ENCODE measurements at places on chromosomes 3 and 15.

- DNase-seq: no peak
Observed at GRCh38 chr3:71702131-71703024, 22.8 kb downstream of the EIF4E3 start.

DNA sequence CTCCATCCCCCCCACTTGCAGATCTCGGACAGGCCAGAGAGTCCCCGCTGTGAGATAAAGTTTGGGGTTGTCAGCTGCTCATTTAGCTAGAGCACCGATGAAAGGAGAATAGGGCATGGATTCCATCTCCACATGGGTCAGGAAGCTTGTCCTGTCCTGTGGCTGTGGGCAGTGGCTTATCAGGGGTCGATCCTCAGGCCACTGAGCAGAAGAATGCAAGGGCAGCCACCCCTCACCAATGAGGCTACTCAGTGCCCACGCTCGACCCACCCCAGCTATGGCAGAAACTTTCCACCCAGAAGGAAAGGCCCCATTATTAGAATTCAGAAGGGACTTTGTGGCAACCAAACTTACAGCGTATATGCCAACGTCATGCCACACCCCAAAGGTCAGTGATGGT lies 43.3 kb downstream of the CPN2 start:
- no peak for DNase-seq

GRCh38 chr3:140219291-140219690 lies 284.3 kb downstream of the CLSTN2 start:
- DNase-seq: no peak

GRCh38 chr15:80816049-80816653 lies 37.0 kb downstream of the CEMIP start:
- DNase-seq: no peak

DNA sequence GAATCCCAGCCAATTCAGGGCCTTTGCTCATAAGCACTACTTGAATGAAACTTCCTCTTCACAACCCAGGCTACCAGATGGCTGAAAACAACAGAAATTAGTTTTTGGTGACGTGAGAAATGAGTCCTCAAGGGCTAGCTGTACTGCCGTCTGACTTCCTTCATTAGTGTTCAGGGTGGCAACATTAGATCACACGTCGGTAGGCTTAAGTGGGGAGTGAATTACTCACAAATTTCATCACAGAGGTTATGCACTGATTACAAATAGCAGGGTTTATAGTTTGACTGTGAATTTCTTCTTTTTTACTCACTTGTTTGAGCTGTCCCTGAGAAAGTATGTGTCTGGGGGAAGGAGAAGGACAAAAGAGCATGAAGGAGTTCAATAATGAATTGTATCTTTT lies 397.2 kb downstream of the GAP43 start:
- DNase-seq: no peak

DNA sequence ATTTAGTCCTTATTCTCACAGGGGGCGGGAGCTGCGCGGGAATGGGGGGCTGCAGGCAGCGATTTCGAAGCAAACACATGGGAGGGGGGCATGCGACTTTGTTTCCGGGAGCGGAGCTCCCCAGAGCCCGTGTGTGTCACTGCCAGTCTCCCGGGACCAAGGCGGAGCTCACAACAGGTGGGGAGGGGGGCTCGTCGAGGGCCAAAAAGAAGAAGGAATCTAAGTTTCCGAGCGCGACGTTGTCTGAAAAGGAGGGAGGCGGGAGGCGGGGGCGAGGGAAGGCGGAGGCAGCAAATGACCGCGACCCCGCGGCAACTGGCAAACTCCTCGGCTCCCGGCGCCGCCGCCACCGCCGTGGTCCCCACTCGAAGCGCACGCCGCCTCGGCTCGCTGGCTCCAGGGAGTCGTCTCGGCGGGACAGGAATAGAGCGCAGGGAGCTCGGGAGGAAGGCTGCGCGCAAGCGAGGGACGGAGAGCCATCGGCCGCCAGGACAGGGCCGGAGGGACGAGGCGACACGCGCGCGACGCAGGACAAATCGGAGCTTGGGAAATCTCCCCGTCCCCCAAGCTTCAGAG lies 1.4 kb downstream of the FOXP1 start:
- DNase-seq: peak; percentile 58
